CD4-positive, CD25-positive, alpha-beta regulatory T cell (primary cell): ENCODE measurements at places on chromosomes 7 and 10. TPM values are rescaled to one million over a fixed set of nuclear protein-coding genes. Genes with fewer than 3 reads are reported as not detected.

The RBM20 gene
- polyA plus RNA-seq = 0.15 TPM

The TRPV5 gene
- not detected for polyA plus RNA-seq

The ELAPOR2 gene
- 2.8 TPM for polyA plus RNA-seq

The ADCY1 gene
- polyA plus RNA-seq = not detected

The EBLN1 gene
- polyA plus RNA-seq = not detected

The PRKCQ gene
- polyA plus RNA-seq = 62.4 TPM

The ZNF727 gene
- polyA plus RNA-seq = not detected

The PPP1R3C gene
- not detected for polyA plus RNA-seq
